ENCODE measurements at places on chromosomes 12 and 14. TPM values are rescaled to one million over a fixed set of nuclear protein-coding genes. Genes with fewer than 3 reads are reported as not detected.

APEX1 gene
- 38.8 TPM for total RNA-seq

PLEKHD1 gene
- total RNA-seq: 0.07 TPM

CCDC38 gene
- total RNA-seq: not detected

LGR5 gene
- 2.2 TPM for total RNA-seq

GDF3 gene
- total RNA-seq: not detected

CMAS gene
- total RNA-seq: 26.0 TPM

CYP27B1 gene
- 0.20 TPM for total RNA-seq

NDUFA9 gene
- total RNA-seq: 37.6 TPM

RND1 gene
- total RNA-seq: 0.26 TPM

VASH1 gene
- 7.7 TPM for total RNA-seq

NEUROD4 gene
- total RNA-seq: not detected

CISTR gene
- total RNA-seq: not detected

PRB3 gene
- not detected for total RNA-seq

B4GALNT3 gene
- total RNA-seq: 0.13 TPM

GEMIN2 gene
- total RNA-seq: 11.8 TPM

SLCO1B1 gene
- total RNA-seq: not detected

PRH2 gene
- total RNA-seq: not detected

CHGA gene
- total RNA-seq: not detected

DNAI7 gene
- total RNA-seq: 0.53 TPM

GRIN2B gene
- not detected for total RNA-seq

TRIAP1 gene
- total RNA-seq: 16.9 TPM

KRT8 gene
- total RNA-seq: 9.3 TPM

ERBB3 gene
- total RNA-seq: 0.10 TPM

MCRS1 gene
- total RNA-seq: 42.9 TPM

PTGER2 gene
- total RNA-seq: 8.2 TPM

TMPRSS12 gene
- total RNA-seq: not detected

NINJ2 gene
- total RNA-seq: 1.0 TPM

TTC6 gene
- not detected for total RNA-seq

WSCD2 gene
- not detected for total RNA-seq

KRT72 gene
- total RNA-seq: not detected

KLRF1 gene
- not detected for total RNA-seq

C3AR1 gene
- 0.07 TPM for total RNA-seq

NID2 gene
- total RNA-seq: 183 TPM

ISM2 gene
- 3.2 TPM for total RNA-seq

ETFBKMT gene
- 3.3 TPM for total RNA-seq

STYK1 gene
- 0.53 TPM for total RNA-seq

KRT5 gene
- 0.52 TPM for total RNA-seq

ACOT4 gene
- 0.98 TPM for total RNA-seq

KRT76 gene
- not detected for total RNA-seq

DPPA3 gene
- not detected for total RNA-seq

OVCH1 gene
- total RNA-seq: 0.07 TPM

TMEM179 gene
- not detected for total RNA-seq

CD163L1 gene
- total RNA-seq: 2.6 TPM

ACSM4 gene
- total RNA-seq: not detected

KLRK1 gene
- total RNA-seq: not detected

All from smooth muscle cell of the pulmonary artery (primary cell).